ENCODE measurements at places on chromosomes 12 and 14.
A peak's percentile ranks its signal among the peaks of the same experiment; 100 is the strongest.

GRCh38 chr14:104084251-104085002 is 1.1 kb upstream of the ASPG start:
- DNase-seq = peak; percentile 20

DNA sequence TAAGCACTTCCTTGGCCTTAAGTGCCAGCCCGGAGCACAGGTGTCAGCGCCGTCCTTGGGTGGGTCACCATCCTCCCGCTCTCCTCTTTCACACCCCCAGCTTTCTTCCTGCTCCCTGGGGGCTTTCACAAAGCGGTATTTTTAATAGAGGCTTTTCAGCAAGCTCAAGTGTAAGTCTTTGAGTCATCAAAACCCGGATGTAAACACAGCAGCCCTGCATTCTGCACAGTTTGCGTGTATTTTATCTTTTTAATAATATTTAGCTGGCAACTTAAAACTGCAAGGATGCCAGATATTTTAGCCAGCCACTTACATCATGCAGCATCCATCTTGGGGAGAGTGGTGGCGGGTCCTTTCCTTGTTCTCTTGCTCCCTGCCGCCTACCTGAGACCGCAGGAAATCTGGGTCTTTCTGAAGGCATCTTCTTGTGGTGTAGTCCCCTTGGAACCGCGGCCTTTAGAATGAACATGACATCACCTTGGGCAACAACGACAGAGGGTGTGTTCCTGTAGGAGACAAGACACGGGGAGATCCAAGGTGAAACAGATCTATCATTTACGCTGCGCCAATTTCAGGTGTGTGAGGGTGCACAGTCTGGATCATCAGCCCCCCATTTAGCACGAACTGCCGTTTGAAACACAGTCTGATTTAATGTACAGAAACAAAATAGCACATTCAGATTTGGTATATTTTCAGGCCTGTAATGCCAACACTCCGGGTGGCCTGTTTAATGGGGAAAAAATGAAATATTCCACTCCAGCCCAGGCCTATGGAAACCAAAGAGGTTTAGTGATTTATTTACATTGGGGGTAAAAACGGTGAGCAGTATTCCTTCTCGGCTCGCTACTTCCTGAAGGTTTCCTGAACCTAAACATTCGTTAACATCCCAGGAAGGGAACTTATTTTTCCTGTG is 12.5 kb upstream of the IRF2BPL start:
- no peak for DNase-seq

DNA sequence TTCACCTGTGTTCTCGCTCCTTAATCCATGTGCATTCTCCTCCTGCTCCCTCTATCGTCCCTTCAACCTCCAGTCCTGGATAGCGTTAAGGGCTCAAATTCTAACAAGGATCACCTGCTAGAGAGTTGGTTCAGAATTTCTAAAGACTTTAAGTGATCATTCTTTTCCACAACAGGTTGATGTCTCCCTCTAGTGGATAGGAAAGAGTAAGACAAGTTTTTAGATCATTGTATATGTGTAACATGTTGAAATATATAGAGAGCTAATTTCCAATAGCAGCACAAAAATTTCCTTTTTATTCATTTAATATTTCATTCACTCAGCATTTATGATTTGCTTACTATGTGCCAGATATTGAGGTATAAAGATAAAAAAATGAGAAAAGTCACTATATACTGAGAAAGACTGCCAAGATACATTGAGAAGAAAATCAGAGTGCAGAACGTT is 9.3 kb upstream of the ESR2 start:
- DNase-seq = peak; percentile 75

- no peak for DNase-seq
These were observed 34.9 kb upstream of the WDR89 start for GRCh38 chr14:63676615-63677014.

DNA sequence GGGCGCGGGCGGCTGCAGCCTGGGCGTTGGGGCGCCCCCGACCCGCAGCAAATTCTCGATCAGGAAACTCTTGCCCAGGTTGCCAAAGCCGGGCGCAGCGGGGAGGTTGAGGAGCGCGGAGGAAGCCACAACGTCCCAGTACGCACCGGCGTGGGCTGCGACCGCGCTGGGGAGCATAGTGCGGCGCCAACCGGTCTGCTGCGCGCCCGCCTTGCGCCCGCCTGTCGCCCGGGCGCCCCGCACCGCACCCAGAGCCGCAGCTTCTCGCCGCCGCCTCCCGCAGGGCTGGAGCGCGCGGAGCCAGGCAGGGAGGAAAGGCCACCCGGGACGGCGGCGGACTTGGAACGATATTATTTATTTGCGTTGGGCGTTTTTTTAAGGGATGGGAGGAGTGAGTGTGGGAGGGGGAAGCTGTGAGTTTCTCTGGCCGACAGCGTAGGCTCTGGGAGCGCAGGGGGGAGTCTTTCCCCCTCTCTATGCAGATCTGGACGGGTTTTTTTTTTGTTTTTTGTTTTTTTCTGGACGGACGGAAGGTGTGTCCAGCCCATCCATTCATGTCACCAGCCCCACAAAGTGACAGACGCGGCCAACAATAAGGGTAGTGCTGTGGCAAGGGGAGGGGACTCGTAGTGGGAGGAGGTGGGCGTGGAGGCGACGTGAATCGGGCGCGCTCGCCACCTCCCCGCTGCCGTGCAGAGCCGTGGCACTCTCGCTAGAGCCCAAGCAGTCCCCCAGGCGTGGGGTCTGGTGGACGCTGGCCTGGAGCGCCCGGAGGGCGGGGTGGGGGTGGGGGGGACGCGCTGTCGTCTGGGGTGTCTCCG is at the start of gene DBX2:
DBX2 (minus strand) TSS at position 349 of the 821 bp plus-strand sequence; CDS start at position 177, 172 bp downstream.
- DNase-seq = peak; percentile 17

DNA sequence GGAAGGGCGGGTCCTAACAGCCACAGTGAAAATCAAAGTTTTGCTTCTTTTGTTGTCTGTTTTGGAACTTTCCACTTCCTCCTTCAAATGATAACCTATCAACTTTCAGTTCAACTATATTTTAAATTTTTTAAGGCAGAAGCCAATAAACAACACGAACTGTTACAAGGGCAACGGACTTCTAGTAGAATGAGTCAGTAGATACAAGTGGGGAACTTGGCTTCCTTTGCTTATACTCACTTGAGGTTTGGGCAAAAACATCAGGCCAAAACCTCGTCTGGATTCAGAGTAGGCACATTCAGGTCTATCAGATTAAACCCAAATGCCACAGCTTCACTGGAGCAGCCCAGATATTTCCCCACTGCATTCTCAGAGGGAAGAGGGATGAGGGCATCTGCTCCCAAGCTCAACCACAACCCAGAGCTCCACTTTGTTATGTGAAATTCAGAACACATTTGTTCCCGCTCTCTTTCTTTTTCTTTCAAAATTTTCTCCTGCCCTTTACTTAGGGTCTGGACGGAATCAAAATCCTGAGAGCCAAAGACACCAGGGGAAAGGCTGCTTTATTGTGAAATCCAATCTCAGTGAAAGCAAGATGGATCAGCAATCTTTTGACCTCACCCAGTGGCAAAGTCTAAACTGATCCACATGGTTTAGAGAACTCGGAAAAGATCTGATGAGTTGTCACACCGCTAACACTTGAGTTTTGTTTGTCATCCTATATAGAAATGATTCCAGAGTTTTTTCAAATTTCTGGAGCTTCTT is 152.5 kb upstream of the BTG1 start:
- DNase-seq = no peak

DNA sequence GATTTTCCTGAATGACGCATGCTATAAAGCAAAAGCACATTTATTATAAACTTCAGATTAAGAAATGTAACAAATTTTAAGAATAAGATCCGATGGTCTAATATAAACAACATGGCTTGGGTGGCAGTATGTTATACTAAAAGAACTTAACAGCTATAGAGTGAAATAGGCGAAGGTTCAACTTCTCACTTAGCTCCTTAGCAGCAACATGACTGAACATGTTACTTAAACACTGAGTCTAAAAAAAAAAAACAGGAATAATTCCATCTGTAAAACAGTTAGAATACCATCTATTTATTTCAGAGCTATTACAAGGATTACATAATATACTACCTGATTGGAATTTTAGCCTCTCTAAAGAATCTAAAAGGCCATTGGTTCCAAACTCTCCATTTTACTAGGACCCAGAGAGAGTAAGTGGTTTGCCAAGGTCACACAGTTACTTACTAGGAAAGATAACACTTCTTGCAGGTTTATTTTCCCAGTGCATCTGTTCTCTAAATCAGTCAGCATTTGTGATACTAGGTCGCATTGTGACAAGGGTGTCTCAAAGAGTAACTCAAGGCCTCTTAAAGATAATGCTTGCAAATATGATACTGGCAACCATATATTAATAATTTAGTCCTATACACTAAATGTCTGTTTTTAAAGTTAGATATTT is 14.8 kb downstream of the OSBPL8 start:
- no peak for DNase-seq

DNA sequence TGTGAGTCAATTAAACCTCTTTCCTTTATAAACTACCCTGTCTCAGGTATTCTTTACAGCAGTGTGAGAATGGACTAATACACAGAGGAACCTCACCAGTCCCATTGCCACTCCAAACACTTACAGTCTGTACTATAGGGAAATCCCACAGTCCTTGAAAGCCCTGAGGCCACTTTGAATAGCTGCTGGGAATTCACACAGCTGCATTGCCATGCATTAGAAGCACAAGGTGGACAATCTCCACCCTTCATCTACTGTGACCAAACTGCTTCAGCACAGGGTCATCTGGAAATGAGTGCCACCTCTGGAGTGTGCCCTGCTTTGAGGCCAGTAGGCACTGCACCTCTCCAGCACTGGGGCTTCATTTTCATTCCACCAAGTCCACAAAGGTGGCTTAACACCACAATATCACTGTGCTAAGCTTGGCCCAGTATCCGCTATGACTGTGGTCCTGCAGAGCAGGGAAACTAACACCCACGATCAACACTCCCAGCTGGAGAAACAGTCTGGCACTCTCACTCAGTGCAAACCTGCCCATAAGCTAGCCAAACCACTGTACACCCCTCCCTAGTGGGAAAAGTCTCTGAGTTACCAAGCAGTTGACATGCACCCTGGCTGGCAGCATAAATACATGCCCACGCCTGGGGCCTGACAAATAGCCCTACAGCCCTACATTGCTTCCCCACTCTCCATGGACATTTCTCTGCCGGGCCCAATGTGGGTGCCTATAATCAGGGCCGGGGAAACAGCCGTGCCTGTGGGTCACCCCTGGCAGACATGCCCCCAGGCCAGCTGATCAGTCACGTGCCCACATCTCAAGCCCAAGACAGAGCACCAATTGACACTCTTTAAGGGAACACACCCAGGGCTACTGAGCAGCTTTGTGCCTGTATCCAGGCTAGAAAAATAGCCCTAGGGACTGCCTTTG is 294.3 kb upstream of the MGAT4C start:
- DNase-seq = no peak

GRCh38 chr12:12660201-12660600 is 35.8 kb downstream of the GPR19 start:
- DNase-seq = no peak

- DNase-seq = no peak
These were observed 21.3 kb upstream of the RIN3 start for GRCh38 chr14:92492258-92492657.

- no peak for DNase-seq
These were observed 4.1 kb upstream of the FZD10 start for GRCh38 chr12:130157998-130158753.

- no peak for DNase-seq
These were observed at the start of gene FAM181A for GRCh38 chr14:93926873-93927799. FAM181A (plus strand) TSS chr14:93927344; CDS start chr14:93928286, 942 bp downstream.

DNA sequence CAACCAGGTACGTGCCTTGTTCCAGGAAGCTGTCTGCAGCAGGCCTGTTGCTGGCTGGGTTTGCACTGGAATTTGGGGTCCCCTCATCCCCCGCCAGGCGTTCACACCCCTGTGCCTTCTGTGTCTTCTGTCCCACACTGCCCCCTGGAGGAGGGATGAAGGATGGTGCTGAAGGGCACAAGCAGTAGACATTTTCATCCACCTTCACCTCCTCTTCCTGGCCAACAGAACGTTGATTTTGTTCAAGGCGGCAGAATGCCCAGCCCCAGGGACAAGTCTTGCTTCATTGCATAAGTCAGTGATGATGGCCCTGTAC is 122.1 kb downstream of the CALM1 start:
- peak; percentile 65 for DNase-seq

DNA sequence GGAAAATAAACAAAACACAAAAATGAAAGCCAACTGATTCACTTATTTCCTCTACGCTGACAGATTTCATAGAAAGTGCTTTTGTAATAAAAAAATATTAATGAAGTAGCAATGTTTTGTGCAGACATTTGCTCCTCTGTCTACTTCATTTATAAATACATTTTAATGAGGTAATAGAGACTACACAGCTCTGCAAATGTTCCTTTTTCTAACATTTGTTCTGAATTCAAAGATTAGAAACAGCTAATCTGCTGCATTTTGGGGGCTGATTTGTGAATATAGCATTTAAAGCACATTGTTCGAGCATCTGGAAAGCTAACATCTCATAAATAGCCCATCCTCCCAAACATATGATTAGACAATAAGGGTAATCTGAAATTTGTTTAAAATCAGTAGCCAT is 97.8 kb downstream of the PRKD1 start:
- no peak for DNase-seq
